ENCODE measurements at places on chromosomes 13 and 19. TPM values are rescaled to one million over a fixed set of nuclear protein-coding genes. Genes with fewer than 3 reads are reported as not detected.

GRCh38 chr13:20024702-20025101 is 66.2 kb downstream of the ZMYM2 start:
- no peak for DNase-seq

The FCAR gene
- 0.39 TPM for total RNA-seq

The CGB3 gene
- total RNA-seq = not detected

DNA sequence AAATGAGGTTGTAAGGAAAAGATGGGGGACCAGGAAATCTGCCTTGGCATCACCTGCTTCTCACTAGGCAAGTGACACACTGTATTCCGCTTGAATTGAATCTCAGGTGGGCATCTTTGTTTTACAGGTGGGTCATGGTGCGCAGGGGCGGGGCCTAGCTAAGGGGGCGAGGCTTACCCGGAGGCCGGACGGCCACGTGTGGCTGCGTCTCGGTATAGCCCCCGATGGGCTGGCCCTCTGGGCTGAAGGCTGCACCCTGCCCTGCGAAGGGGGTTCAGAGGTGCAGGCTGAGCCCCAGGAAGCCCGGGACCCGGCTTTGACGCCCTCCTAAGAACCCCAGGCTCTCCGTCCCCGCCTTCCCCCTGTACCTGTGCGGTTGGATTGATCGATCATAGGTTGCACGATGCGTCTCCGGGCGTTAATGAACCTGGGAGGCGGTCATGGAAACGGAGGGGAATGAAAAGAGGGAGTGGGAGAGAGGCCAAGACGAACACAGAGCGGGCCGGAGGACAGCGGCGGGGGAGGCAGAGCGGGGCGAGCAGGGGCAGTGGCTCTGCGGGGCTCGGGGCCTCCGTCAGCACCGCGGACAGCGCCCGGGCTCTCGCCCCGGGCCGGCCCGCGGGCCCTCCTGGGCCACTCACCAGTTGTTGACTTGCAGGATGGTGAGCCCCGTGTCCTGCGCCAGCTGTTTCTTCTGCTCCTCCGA is 12.5 kb downstream of the MEIS3 start:
- peak; percentile 73 for DNase-seq

GRCh38 chr19:12607631-12608030 is 3.0 kb downstream of the ZNF490 start:
- DNase-seq = no peak

The ZNF414 gene
- 47.4 TPM for total RNA-seq

GRCh38 chr19:8615024-8615423 is 4.5 kb upstream of the ADAMTS10 start:
- DNase-seq = no peak

DNA sequence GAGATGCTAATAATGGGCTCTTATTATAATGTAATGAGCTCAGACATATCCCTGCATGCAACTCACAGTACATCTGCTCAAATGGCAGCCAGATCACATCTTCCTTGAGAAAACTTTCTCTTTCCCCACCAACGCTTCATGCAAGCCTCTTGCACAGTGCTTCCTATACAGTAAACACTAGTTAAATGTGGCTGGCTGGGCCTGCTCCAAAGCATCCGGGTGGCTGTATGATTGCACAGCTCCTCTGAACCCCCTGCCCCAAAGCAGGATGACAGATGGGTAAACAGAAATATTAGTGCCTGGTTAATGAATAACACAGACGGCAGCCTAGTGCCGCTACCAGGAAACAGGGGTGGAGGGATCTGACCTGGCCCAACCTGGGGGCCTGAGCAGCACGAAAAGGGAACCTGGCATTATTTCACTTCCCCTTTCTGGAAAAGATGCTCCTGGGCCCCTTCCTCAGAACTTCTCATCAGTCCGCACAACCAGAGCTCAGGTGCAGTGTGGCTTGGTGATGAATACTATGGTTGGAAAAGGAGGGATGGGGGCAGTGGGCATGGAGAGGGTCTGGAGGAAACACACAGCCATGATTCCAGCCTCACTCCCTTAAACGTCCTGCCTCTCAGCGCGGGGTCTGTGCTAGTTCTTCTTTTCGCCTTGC is 10.8 kb downstream of the FFAR2 start:
- no peak for DNase-seq

DNA sequence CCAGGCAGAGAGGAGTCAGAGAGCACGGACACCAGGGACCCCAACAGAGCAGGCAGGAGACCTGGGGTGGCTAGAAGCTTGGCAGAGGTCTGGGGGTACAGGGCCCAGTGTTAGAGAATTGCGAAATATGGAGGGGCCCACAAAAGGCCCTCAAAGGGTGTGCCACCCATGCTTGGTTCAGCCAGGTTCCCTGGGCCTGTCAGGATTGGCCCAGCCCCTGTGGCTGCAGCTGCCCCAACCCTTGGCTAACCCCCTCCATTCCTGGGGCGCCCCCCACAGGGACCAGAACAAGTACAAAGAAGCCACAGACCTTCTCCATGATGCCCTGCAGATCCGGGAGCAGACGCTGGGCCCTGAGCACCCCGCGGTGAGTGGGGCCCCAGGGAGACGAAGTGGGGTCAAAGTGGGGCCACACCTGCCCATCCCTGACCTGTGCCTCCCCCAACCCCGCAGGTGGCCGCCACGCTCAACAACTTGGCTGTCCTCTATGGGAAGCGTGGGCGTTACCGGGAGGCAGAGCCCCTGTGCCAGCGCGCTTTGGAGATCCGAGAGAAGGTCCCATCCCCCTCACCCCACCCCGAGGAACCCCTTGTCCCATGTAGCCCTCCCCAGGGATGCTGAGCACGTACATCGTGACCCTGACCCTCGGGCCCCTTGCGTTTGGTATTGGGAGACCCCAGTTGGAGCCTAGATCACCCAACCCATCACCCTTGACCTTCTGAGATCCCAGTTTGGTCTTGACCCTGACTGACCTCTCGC is 8.0 kb downstream of the KLC3 start:
- DNase-seq = no peak

The ZNF829 gene
- 7.0 TPM for total RNA-seq

DNA sequence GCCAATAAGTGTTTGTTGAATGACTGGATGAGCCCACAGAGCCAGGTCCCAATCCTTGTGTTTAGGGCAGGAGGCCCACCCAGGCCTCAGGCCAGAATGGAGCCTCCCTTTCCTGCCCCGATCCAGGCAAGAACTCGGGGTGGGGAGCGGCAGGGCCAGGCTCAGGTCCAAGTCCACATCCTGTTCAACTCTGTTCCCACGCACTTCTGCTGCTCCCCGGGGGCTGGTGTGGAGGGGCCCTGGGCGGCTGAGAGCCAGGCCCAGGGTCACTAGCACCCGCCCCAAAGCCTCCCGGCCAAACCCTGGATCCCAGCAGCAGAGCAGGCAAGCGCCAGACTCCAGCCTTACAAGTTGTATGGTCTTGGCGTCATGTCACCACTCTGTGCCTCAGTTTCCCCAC is 8.0 kb downstream of the ANGPTL8 start:
- DNase-seq = no peak

The CATSPERD gene
- not detected for total RNA-seq

DNA sequence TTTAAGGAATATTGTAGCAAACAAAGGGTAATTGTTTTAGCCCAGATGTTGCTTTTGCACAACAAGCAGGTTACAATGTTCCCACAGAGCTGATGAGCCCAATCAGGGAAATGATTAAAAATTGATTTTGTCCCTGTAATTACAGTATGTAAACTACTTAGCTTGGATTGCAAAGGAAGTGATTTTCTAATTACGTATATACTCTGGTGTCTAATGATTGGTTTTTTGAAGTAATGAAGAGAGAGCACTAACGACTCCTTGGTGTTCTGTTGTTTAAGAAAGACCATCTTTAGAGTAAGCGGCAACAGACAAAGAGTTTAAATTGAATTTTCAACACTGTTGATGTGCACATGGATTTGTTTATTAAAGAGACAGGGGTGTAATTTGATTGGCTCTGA is 95.3 kb upstream of the ZNF536 start:
- DNase-seq = no peak

DNA sequence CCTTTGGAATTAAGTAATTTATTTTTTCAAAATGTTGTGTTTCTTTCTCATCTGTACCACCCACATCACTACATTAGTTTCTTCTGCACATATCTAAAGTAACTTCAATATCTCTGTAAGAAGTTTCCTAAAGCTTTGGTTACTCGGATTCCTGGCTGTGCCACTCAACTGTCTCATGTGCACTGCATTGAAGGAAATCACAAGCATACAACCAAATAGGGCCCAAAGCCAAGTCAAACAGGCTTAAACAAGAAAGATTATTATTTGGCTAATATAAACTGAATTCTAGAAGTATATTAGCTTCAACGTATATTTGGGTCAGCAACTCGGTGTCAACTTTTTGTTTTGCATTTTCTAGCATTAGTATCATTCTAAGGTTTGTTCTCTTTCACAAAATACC is 1647.6 kb upstream of the SPRY2 start:
- no peak for DNase-seq

The ZNF665 gene
- total RNA-seq = 5.7 TPM

- peak; percentile 74 for DNase-seq
Measured at GRCh38 chr19:1465191-1466016, 13.6 kb downstream of the C19orf25 start.

DNA sequence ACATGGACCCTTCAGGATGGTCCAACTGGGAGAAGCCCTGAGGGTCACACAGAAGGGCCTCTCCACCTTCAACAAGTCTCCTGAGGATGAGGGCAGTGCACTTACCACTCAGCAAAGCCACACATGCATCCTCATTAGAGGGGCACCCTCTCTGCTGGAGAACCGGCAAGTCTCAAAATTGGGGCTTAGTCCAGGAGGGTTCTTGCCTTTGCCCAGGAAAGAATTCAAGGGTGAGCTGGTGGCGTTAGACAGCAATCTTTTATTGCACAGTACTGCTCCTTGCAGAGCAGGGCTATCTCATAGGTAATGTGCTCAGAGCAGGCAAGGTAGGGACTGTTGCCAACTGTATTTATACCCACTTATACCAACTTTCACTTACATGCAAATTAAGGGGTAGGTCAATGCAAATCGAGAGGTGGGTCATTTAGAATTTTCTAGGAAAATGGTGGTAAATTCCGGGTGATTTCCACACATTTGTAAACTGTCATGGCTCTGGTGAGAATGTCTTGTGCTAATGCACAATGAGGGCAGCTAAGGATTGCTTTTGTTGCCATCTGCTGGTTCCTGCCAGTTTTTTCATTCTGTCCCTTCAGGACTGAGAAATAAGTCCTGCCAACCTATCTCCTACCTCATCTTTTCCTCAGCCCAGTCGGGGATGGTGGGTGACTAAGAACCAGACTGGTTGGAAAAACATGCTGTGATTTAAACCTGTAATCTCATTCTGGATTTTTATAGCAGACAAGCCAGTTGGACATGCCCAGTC is 27.8 kb upstream of the IGSF23 start:
- DNase-seq = no peak

- DNase-seq = no peak
Measured at GRCh38 chr19:47074621-47075020, 26.2 kb upstream of the TMEM160 start.

DNA sequence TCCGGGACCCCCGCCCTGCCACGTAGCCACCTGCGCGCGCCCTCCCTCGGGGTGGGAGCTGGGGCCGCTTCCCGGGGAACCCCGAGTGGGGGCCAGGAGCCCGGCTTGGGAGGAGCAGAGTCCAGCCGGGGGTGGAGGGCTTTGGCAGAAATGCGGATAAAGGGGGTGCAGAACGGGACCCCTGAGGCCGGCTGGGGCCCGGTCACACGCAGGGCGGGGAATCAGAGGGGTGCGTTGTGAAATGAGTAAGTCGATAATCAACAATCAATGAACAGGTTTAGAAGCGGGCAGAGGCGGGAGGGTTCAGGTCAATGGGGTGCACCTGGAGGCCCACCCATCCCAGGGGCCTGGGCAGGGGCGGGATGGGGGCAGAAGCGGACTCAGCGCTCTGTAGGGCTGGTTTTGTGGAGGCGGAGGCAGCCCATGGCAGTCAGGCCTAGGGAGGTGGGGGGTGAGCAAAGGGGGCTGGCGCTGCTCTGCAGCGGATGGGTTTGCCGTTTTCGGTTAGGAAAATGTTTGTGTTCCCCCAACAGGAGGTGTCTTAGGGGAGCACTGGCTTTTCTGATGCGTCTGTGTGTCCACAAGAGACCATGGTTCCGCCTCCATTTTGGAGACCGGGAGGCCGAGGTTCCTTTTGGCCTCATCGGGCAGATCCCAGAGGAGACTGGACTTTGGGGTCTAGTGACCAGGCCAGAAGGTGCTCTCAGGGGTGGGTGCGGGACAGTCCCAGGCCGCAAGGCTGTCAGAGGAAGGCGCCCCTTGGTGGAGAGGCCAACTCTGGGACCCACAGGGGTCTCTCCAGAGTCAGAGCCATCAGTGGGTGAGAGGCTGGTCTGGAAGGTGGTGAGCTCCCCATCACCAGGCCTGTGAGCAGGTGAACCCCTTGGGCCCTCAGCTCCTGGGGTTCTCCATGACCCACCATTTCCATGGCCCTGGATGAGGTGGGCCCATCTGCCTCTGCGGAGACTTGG is 683 bp upstream of the DIRAS1 start:
- no peak for DNase-seq

The MAST1 gene
- total RNA-seq = 27.3 TPM

DNA sequence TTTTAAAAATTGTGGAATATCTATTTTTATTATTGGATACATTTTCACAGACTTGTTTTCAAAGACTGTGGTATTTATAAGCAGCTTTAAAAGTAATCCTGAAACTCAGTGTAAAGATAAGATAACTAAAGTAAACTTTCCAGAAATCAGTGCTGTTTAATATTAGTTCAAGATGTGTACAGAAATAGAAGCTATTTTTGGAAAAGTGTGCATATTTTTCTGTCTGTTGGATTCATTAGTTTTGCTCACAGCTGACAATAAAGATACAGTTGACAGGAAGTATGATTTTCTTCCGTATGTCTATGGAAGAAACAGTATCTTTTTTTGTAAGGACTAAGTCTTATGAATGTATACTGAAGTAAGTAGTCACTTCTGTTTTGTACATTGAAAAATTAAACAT is 85.9 kb downstream of the GJA3 start:
- no peak for DNase-seq

- DNase-seq = no peak
Measured at GRCh38 chr19:12802267-12803106, 618 bp downstream of the THSD8 start.

GRCh38 chr13:105702441-105702840 is 833.0 kb downstream of the EFNB2 start:
- no peak for DNase-seq

GRCh38 chr13:27627380-27627779 is 5.7 kb downstream of the POLR1D start:
- no peak for DNase-seq

GRCh38 chr13:108877300-108877699 is 247.9 kb downstream of the MYO16 start:
- DNase-seq = no peak

DNA sequence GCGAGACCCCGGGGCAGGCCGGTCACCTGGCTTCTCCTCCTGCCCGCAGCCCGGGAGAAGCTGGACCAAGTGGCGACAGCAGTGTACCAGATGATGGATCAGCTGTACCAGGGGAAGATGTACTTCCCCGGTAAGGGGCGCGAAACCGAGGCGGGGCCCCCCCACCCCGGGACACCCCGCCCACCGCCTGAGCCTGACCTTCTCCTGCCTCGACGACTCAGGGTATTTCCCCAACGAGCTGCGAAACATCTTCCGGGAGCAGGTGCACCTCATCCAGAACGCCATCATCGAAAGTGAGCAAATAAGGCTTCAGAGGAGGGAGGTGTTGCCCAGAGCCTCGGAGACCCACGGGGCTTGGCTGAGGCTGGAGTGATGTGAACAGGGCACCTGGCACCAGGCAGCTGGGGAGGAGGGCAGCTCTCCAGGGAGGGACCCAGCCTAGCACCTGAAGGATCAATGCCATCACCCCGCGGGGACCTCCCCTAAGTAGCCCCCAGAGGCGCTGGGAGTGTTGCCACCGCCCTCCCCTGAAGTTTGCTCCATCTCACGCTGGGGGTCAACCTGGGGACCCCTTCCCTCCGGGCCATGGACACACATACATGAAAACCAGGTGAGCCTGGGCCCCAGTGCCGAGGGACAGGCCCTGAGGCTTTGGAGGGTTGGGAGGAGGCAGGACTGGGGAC is 629 bp downstream of the IZUMO4 start:
- no peak for DNase-seq

GRCh38 chr13:102236830-102237229 is 165.0 kb downstream of the FGF14 start:
- no peak for DNase-seq
